Psoas muscle (tissue), 8 donors: ENCODE measurements at places on chromosomes 13 and 19.

DNA sequence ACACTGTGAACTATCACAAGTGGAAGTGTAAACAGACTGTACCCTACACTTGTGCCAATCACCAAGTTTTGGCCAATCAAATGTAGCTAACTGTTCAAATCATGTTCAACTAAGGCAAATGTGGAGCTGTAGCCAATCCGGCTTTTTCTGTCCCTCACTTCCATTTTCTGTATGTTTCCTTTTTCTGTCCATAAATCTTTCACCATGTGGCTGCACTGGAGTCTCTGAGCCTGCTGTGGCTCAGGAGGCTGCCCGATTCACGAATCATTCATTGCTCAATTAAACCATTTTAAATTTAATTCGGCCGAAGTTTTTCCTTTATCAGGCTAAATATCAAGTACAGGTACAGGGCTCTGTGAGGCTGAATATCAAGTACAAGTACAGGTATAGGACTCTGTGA lies 216.5 kb downstream of the RFC3 start:
- no peaks in the 10 kb centered on the region for H3K4me1 ChIP-seq
- no peak for DNase-seq
- H3K4me3 ChIP-seq = no peak overlapping the region
- no peak overlapping the region for H3K27ac ChIP-seq

DNA sequence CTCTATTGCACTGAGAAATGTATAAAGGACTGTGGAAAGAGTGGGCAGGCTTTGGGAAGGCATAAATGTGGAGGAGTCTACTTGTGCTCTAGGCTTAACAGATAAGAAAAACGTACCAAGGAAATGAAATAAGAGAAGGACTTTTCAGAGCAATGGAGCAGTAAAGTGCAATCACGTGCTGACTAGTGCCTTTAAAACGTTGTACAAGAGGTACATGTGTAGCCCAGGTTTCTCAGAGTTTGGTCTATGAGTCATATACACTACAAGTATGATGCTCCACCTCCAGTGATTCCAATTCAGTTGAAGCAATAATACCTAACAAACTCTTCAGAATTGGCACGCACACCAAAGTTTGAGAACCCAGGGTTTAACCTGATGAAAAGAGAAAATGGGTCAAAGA lies 13.4 kb upstream of the FNDC3A start:
- no peaks in the 10 kb centered on the region for H3K4me1 ChIP-seq
- DNase-seq = no peak
- H3K27me3 ChIP-seq = no peaks in the 10 kb centered on the region
- no peaks in the 10 kb centered on the region for H3K36me3 ChIP-seq
- no peak overlapping the region for H3K27ac ChIP-seq

DNA sequence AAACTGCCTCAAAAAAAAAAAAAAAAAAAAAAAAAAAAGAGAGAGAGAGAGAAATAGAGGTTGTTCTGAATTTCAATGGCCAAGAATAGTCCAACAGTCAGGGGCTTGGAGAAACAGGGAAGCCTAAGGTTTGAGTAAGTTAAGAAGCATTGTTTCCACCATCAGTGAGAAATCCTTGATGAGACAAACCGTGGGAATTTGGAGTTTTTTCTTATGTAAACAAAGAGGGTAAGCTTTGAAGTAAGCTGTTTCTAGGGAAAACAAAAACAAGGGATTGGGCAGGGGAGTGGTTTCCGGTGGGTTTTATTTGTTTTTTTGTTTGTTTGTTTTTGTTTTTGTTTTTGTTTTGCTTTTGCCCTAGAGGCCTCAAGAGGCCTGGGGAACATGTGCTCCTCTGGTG lies 11.2 kb upstream of the ERVV-1 start:
- no peak for DNase-seq
- no peaks in the 10 kb centered on the region for H3K36me3 ChIP-seq
- H3K4me1 ChIP-seq = no peaks in the 10 kb centered on the region
- H3K27ac ChIP-seq = no peak overlapping the region
- H3K4me3 ChIP-seq = no peak overlapping the region

DNA sequence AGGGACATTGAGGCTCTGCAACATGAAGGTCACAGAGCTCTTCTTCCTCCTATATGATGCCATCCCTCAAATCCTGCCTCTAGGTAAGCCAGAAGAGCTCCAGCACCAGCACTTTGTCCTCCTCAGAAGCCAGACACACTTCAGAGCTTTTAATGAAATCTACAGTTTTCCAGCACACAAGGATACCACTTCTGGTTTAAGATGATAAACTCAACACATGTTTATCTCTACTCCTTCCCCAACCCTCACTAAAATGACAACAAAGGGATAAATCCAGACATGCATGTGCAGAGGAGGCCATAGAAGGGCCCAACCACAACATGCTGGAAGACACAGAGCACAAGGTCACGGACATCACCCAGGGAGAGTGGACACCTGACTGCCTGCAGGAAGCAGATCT lies 195.3 kb downstream of the USP12 start:
- H3K27ac ChIP-seq = no peak overlapping the region
- DNase-seq = no peak
- no peaks in the 10 kb centered on the region for H3K36me3 ChIP-seq

- peak; percentile 73 for DNase-seq
- no peak overlapping the region for H3K4me3 ChIP-seq
- H3K36me3 ChIP-seq = peaks cover 97% of the 10 kb centered on the region
- peaks cover 43% of the 10 kb centered on the region for H3K4me1 ChIP-seq
Observed at GRCh38 chr19:47497050-47497766, 13.2 kb upstream of the KPTN start.
